ENCODE measurements at places on chromosomes 1 and 21. TPM values are rescaled to one million over a fixed set of nuclear protein-coding genes. Genes with fewer than 3 reads are reported as not detected.

Gene CYP4X1
- polyA plus RNA-seq = 11.3 TPM

Gene GJB5
- polyA plus RNA-seq = 0.45 TPM

Gene THEM5
- polyA plus RNA-seq = 1.2 TPM

Gene KLF17
- polyA plus RNA-seq = not detected

Gene LRRC53
- polyA plus RNA-seq = 0.01 TPM

GRCh38 chr21:33985117-33986050 lies 69.8 kb upstream of the ATP5PO start:
- no peak for DNase-seq

DNA sequence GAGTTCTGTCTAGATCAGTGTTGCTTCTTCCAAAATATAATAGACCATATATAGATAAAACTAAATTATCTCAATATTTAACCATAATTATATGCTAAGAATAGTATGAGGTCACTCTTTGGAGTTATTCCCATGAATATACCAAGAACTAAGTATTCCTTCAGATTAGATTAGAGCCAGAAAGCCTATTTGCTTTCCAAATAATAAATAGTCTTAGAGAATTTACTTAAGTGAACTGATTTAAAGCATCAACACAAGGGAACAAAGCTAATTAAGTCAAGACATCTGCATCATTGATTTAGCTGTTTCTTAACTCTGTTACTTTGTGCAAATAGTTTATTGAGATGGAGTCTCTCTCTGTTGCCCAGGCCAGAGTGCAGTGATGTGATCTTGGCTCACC lies 35.7 kb downstream of the FNBP1L start:
- DNase-seq = no peak

- peak; percentile 23 for DNase-seq
These were observed 76.4 kb upstream of the ZBTB18 start for GRCh38 chr1:243974451-243975292.

DNA sequence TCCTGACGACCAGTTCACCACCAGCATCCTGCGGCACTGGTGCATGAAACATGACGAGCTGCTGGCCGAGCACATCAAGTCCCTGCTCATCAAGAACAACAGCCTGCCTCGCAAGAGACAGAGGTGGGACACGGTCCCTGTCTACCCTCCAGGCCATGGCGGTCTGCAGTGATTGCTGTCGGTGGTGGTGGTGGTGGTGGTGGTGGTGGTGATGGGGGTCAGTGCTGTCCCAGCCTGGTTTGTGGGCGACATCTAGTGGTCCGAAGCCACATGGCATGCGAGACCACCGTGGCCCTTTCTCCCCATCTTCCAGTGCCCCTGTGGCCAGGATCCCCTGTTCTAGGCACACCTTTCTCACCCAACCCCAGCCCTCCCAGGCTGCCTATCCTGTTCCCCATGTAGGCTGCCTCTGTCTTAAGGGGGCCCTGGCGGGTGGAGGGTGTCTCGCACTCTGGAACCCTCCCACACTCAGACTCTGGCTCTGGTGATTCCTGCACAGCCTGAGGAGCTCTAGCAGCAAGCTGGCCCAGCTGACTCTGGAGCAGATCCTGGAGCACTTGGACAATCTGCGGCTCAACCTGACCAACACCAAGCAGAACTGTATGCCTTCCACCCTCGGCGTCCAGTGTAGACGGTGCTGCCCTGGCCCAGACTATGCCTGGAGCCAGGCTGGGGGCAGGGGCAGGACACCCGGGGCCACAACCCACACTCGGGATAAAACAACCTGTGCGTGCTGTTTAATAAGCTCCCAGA lies 3.2 kb upstream of the SLC27A3 start:
- DNase-seq = no peak

GRCh38 chr1:101769520-101769919 lies 227.2 kb downstream of the OLFM3 start:
- no peak for DNase-seq

DNA sequence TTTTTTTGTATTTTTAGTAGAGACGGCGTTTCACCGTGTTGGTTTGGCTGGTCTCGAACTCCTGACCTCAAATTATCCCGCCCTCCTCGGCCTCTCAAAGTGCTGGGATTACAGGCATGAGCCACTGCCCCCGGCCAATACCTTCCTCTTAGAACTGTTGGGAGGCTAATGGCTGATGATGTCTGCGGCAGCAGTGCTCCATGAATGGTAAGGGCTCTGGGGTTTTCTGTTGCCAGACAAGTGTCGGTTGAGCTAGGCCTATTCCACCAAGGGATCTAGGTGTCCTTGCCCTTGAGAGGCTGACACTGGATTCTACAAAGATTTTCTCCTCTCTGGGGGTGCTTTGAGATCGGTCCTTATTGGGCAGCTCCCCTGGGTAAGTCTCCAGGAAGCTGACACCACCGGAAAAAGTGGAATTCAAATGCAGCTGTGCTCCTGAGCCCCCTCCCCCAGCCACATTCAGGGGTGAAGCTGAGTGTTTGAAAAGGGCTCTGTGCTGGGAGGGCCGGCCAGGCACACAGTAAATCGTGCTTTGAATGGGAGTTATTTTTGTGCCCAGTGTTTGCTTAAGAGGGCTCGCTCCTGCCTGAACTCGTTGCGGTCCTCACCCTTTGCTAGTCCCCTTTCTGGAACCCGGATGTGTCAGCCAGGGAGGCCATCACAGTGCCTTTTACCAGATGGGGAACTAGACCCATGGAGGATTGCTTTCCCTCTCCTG lies 5.2 kb downstream of the SOX13 start:
- no peak for DNase-seq

GRCh38 chr1:205920159-205920558 lies 23.1 kb downstream of the SLC26A9 start:
- DNase-seq = peak; percentile 12

DNA sequence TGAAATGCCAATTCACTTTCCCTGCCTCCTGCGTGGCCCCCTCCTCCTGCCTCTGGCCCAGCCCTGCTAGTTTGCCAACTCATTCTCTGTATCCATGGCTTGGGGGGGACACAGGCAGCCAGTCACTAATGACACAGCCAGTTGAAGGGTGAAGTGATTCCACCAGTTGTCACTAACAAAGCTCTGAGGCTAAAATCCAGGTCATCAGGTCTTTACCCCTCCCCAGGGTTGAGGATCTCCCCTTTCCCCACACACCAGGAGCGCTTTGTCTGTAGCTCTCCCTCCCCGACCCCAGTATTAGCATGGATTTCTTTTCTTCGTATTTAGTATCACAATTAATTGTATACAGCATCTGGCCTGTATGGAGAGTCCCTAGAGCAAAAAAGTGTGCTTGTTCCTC lies 394.1 kb downstream of the RRAGC start:
- no peak for DNase-seq

DNA sequence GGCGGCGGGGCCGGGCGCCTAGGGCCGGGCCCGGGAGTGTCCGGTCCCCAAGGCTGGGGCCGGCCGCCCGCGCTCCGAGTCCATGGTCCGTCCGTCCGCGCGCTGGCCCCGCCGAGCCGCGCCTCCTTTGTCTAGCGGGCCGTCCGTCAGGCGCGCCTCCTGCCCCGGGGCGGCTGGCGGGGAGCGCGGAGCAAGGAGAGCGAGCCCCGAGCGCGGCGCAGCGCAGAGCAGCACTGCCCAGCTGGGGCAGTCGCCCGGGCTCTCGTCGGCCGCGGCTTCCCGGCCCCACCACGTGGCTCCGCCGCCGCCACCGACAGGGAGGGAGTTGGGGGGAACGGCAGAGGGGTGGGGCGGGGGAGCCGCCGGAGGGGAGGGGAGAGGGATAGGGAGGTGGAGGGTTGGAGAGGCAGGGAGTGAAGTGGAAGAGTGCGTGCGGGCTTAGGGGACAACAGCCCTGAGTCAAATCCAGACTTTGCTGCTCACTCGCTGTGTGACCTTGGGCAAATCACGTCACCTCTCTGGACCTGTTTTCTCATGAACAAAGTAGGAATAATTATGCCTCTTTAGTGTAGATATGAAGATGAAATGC lies at the start of gene NKAIN1:
TSS of gene NKAIN1 (minus strand) at position 235 of the 589 bp plus-strand sequence. CDS start 340 bp downstream, outside the sequence.
- DNase-seq = peak; percentile 48

GRCh38 chr1:173444757-173445156 lies 32.4 kb upstream of the PRDX6 start:
- DNase-seq = no peak

- no peak for DNase-seq
These were observed 15.5 kb upstream of the TSPEAR start for GRCh38 chr21:44726826-44727225.

DNA sequence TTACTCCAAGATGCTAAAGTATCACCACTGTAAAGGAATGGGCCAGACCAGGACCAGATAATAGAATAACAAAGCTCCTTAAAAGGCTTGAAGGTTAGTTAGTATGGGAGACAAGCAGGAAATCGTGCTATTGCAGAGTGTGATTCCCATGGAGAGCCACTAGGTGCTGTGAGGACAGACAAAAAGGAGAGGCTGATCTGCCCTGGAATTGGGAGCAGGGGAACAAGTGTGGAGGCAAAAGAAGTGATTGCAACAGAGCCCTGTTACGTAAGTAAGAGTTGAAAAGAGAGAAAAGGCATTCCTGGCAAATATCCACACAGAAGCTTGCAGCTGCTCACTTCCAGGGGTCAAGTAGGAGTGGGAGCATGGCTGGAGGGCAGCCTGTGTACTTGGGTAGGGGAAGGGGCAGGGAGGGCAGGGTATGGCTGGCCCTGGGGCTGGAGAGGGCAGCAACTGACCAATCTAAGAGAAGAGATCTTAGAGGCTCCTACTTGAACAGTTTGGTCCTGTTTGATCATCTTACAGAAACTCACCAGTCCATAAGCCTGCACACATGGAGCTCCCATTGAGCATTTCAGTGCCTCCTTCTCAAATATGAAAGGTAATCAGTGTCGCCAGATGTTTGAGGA lies 207.7 kb upstream of the GJB5 start:
- no peak for DNase-seq
